Activated T-cell treated with anti-CD3 and anti-CD28 coated beads for 1 hour (primary cell): ENCODE measurements at places on chromosomes 5 and 9.

DNA sequence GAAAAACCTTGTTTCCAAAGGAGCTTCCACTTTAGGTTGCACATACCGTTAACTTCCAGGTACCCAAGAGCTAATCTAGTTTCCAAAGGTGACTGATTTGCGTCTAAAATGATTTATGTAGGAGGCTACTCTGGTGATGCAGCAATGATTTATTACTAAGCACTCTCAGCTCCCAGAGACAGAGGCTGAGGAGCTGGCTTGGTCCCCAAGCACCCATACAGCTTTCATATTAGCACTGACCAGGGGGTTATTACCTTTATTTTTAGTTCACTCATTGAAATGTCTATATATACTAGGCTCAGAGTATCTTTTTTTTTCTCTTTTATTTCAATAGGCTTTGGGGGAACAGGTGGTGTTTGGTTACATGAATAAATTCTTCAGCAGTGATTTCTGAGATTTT, 91.2 kb upstream of the EQTN start:
- DNase-seq = no peak

DNA sequence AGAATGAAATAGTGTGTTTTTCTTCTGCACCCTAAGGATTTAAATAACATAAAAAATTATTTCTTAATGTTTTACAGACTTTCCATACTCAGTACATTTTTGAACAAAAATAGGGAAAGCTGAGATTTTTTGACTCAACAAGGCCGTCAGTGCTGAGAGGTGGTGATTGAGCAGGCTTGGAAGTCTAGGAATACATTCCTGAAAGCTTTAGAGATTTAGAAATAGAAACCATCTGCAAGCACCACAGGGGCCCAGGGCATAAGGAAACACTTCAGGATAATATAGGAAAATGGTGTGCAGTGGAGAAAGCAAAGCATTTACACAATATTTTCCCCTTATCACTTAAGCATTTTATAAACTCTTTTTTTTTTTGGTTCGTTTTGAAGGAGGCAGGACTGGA, 5.2 kb downstream of the BASP1 start:
- no peak for DNase-seq

GRCh38 chr5:135915466-135916001, 19.9 kb upstream of the IL9 start:
- DNase-seq = no peak

GRCh38 chr5:63935103-63935502, 27.1 kb downstream of the HTR1A start:
- DNase-seq = no peak

GRCh38 chr5:137696481-137696880, 39.4 kb downstream of the KLHL3 start:
- DNase-seq = no peak

GRCh38 chr9:32401488-32401887, 17.0 kb downstream of the ACO1 start:
- DNase-seq = no peak

GRCh38 chr5:6659941-6660684, 26.9 kb downstream of the SRD5A1 start:
- no peak for DNase-seq

GRCh38 chr9:114856215-114856941, 50.5 kb upstream of the TNFSF15 start:
- no peak for DNase-seq

DNA sequence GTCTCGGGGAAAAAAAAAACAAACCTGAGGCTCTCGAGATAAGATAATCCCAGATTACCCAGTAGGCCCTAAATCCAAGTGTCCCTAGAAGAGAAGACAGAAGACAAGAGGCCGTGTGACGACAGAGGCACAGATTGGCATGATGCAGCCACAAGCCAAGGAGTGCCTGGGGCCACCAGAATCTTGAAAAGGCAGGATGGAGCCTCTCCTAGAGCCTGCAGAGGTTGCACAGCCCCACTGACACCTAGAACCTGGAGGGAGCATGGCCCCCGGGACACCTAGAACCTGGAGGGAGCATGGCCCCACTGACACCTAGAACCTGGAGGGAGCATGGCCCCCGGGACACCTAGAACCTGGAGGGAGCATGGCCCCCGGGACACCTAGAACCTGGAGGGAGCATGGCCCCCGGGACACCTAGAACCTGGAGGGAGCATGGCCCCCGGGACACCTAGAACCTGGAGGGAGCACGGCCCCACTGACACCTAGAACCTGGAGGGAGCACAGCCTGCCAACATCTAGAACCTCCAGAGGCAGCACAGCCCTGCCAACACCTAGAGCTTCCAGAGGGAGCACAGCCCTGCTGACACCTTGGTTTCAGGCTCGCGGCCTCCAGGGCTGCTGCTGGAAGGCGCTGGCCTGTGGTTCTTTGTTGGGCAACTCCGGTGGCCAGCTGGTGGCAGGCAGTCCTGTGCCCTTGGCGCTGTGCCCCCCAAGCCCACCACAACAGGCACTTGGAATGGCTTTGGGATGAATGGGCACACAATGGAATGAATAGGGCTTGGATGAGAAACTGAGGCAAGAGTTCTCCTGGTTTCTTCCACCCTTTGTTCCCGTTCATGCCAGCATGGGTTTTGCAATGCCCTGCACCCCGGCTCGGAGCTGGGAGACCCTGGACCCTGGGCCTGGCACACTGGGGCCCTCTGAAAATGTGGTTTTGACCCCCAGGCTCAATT, 39.2 kb downstream of the VAV2 start:
- DNase-seq = no peak
